ENCODE measurements at places on chromosomes 3 and 15. TPM values are rescaled to one million over a fixed set of nuclear protein-coding genes. Genes with fewer than 3 reads are reported as not detected.

DNA sequence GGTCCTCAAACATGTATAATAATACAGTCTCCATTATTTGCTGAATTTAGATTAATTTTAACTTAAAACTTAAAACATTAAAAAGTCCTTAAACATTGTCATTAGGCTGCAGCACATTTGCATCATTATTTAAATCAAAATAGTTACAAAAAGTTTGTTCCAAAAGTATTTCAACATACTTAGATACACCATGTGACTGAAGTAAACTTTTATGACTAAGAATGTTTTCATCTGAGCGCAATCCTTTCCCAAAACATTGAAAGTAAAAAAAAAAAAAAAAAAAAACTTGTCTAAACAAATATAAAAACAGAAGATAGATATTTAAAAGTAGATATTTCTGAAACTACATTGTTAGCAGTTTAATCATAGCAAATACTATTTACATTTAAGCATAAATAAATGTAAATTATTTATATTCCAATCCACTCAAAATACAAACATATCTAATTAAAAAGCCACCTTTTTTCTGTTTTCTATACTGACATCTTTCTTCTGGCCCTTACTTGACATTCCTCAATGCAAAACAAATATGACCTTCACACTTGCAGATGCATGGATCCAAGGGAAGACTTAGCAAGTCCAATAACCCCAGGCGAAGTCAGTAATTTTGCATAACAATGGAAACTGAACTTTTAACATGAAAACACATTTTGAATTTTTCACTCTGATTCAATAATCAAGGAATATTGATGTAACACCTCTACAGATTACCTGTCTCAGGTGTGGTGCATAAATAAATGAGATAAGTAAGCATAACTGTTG lies 10.3 kb downstream of the FAM227B start:
- no peak for DNase-seq

Gene TTLL13
- total RNA-seq = 0.06 TPM

Gene CNTN6
- not detected for total RNA-seq

DNA sequence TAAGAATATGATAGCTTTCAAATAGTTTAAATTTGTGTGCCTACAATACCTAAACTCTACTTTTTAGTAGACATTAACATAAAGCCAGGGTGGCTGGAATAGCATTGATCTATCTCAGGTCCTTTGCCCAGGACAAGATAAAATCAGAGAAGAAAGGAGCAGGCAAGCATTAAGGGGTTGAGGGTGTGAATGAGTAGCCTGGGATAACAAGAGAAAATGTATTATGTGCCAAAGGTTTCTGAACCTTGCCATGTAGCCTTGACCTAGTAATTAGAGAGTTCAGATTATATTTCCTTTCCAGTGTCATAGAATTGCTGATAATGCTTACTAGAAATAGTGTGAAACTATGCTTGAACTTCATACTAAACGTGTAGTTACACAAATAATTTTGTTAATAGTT lies 22.9 kb downstream of the ATP11B start:
- no peak for DNase-seq

Gene CCDC54
- not detected for total RNA-seq

Gene PPP1R2
- total RNA-seq = 142 TPM

Gene PP2D1
- total RNA-seq = not detected

DNA sequence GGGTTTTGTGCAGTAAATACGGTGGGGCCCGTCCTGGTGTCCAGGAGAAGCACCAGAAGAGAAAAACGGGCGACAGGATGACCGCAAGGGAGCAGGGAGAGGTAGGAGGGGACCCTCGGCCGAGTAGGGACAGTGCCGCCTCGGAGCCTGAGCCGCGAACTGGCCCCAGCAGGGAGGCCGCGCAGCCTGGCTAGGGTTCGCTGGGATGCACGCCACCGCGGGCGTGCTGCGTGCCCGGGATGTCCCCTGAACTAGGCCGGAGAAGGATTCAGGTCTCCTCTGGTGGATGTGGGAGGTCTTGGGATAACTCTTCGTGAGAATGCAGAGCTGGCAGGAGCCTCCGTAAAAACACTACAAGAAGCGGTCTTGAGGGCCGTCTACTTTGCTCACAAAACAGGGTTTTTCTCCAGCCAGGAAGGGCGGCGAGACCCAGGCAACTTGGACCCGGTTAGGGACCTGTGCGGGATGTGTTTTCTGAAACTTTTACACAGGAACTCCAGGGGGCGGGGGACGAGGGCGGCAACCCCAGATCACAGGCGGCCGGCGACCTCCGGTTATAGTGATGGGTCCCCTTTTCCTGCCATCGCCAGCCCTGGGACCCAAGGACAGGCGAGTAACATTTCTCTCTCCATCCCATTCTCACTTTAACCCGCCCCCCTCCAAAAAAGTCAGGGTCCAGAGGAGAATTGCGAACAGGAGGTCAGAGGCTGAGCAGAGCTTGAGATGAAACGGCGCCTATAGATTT lies 35.5 kb downstream of the NR2F2 start:
- DNase-seq = no peak

DNA sequence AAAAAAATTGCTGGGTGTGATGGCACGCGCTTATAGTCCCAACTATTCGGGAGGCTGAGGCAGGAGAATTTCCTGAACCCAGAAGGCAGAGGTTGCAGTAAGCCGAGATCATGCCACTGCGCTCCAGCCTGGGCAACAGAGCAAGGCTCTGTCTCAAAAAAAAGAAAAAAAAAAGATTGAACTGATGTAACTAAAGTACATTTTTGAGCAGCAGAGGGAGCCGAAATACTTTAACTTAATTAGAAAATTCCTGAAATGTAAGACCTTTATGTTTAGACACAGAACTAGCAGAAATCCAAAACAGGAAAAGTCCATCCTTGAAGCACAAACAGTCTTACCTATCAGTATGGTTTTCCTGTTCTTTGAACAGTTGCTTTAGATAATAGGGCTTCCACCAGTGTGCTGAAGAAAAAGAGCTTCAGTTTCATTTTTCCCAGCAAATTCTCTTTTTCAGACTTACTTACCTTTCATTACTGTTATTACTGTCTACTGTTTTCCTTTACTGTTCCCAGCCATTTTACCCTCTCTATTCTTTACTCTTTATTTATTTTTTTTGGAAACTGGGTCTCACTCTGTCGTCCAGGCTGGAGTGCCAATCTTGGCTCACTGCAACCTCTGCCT lies 33.4 kb upstream of the ZNF609 start:
- no peak for DNase-seq

Gene IL5RA
- 0.80 TPM for total RNA-seq

DNA sequence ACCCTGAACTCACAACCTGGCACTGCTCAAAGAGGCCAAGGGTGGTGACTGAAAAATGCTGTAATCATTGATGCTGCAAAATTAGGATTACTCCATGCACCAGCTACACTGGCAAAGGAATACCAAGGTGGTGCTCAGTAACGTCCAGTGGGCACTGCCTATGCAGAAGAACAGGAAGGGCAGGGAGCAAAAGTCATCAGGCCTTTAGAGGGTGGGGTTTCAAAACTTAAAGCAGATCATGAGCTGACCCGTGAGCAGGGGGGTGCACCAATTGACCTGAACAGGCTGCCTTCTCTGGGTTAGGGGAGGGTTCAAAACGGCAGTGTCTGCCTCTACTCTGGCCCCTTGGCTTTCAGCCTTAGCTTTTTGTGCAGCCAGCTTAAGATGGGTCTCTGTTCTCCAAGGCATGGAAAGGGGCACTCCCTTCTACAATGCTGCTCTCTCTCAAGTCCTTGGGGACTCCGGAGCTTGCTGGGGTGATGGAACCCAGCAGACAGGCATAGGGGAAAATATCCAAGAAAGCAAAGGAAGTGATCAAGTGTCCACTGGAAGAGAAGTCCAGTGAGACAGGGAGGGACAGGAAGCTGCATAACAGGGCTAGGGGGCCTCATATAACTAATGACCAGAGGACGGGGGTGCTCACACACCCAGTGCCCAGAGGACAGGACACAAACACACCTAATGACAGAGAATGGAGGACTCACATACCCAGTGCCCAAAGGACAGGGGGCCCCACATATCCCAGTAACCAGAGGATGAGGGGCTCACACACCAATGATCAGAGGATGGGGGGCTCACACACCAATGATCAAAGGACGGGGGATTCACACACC lies 11.4 kb downstream of the RAB6B start:
- no peak for DNase-seq

All from Daoy (cell line).